DMS53 (cell line): ENCODE measurements at places on chromosomes 5 and 9.

DNA sequence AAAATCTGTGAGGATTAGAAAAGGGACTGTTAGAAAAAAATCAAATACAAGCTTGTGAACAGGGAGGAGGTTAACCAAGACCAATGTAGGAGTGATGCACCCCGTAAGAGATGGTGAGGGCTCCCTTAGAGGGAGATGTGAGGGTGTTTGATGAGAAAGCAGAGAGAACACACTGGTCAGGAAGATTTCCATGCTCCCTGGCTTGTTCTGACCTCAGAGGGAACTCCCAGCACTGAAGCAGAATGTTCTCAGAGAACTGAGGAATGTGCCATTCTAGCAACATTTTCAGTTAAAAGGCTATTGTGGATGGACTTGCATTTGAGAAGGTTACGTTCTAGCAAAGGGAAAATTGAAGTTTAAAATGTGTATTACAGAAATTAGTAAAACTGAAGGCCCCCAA is 110.6 kb downstream of the HTR4 start:
- DNase-seq, result no peak

DNA sequence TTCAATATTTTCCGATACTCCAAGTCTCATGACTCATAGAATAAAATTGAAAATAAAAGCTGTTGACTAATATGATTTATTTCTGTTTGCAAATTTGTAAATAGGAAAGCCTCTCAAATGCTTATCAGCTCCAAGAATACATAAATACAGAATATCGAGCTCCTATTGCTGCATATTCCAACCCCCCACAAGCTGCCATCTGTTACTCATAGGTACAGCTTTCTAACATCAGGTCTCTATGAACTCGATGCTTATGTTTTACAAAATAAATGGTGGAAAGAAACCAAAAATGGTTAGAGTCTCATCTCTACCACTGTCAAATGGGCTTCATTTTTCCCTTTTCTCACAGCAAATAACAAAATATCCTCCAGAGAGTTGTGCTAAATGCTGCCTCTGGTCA is 631.6 kb upstream of the CDH18 start:
- no peak for DNase-seq

DNA sequence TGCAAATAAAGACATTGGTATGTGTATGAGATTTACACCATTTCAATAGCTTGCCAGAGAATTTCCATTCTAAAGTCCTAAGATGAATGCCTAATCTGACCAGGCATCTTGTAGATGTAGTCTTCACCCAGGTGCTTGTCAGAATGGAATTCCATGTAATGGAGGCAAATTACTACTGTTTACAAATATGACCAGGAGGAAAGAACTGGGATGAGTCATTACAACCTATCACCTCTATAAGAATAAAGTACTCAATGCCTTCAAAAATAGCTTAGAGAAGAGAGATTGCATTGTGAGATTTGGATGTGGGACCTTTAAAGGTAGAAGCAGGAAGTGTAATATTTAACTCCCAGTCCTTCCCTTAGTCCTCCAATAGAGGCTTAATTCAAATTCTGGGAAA is 507.0 kb upstream of the PTGER4 start:
- peak; percentile 41 for DNase-seq

DNA sequence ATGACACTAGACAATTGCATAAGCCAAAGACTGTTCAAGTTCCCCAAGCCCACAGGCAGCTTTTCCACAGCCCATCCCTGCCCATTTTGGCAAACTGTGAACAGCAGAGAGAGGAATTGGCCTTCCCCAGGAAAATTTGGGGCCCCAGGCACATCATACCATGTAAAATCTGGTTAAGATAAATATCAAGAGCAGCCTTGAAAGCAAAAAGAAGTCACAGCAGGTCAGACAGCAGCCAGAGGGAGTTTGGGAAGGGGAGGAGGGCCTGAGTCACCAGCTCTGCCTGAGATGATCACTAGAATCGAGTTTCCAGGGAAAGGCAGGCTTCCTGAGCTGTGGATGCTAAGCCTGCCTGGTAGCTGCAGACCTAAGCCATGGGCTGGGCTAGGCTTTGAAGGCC is 179.2 kb downstream of the RFK start:
- DNase-seq, result no peak

DNA sequence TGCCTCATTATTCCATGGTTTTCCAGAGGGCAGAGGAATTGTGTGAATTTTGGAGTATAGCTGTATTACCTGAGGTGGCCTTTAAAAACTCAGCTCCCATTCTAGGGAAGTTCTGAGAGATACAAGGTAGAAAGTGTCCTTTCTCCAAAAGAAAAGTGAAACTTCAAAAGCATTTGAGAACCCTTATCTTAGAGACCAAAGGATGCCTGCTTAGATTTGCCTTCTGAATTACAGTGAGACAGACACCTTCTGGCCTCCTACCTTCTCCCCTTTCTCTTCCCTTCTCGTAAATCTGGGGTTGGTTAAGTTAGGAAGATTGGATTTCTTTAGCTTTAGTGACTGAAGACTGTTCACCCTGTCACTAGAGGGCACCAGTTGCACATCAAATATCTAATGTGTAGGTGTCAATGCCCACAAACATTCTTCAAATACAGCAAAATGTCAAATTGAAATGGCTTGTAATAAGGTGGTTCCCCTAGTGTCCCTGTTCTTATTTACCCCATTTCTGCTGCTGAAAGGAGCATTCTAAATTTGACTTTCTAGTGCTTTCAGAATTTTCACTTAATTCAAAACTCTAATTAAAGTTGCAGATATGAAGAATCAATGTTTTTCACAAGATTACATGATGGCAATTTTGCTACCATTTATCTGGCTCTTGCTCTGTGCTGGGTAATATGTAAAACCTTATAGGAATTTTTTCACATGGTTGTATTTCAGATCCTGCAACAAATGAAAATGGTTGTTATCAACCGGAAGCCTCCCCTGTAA is 46.7 kb downstream of the PRRC1 start:
- DNase-seq, result peak; percentile 86
